HAP-1 (cell line): ENCODE measurements at places on chromosomes 1 and 21.

- DNase-seq = no peak
These were observed 5.9 kb downstream of the PEX14 start for GRCh38 chr1:10480614-10481013.

DNA sequence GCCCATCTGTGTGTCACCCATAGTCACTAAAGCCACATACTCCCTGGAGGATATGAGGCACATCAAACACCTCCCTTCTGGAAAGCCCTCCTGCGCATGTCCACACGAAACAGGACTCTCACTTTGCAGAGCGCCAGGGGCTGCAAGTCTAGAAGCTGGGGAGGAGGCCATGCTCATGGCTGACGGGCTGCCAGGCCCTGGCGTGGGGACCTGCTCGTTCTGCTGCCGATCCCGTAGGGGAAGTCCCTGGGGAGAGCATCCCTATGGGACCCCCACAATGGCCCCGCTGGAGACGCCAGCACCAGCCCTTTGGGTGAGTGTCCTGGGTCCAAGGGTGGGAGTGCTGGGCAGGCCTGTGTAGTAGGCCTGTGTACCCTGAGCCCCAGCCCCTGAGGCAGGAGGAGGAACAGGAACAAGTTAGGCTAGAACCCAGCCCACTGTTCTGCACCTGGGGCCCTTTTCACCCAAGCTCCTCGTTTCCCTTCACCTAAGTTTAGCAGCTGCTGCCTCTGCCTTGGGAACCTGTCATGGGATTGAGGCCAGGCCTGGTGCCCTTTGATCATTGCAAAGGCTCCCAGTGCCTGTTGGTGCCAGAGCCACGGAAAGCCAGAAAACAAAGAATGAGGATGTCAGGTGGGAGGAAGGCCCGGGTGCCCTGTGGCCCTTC is 9.9 kb downstream of the FAM3B start:
- no peak for DNase-seq

DNA sequence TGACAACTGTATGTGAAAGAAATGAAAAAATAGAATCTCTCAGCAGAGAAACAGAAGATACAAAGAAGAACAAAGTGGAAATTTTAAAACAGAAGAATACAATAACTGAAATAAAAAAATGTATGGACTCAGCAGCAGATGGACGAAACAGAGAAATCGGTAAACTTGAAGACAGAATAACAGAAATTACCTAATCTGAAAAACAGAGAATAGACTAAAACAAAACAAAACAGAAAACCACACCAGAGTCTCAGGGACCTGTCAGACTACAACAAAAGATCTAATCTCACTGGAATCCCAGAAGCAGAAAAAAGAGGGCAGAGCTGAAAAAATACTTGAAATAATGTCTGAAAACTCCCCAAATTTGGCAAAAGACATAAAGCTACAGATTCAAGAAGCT is 83.0 kb downstream of the ZSWIM5 start:
- DNase-seq = no peak

- DNase-seq = no peak
These were observed 41.7 kb downstream of the SYT6 start for GRCh38 chr1:114111731-114112641.

DNA sequence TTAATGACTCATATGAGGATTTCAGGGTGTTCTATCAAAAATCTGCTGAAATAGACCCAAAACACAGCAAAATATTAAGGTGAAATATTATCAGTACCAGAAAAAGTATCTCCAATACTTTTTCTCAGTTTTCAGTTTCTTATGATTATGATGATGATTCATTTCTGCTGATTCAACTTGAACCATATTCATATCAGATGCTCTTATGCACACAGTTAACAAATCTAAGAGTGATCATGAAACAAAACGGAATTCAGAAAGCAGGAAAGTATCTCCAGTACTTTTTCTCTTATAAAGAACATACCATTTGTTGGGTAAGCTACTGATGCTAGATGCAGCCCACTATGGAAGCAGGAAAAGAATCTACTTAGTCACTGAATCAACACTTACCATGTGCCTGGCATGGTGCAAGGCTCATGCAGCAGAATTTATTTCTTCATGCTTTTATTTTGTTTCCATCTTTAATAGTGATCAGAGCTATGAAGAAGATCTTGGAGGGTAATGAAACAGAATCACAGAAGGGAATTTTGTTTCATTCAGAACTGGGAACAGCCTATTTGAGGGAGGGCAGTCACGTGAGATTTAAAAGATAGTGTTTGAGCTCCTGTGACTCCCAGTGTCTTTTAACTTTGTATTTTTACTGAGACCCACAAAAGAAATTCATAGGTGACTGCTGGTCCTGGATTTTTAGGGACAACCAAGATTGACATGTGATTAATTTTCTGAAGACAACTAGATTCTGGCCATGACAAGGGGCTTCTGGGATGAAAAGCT is 480.6 kb downstream of the SETD4 start:
- no peak for DNase-seq

DNA sequence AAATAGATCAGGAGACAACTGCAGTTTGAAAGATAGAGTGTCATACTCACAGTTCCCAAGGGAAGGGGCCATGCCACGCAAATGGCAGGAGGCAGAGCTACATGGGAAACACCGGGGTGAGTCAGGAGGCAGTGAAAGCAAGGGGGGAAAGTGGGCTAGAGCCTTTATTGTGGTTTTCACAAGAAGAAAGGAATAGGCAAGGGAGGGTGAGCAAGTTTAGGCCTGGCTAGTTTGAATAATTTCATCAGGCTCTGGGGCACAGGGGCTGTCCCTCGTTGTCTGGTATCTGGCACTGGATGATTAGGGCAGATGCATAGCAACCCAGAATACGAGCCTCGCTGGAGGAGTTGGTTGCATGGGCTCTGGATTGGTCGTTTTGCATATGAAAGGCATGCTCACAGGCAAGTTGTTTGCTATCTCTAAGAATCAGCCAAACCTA is 17.0 kb upstream of the ITLN2 start:
- DNase-seq = peak; percentile 87

GRCh38 chr1:193320270-193320669 is 133.9 kb upstream of the B3GALT2 start:
- no peak for DNase-seq

DNA sequence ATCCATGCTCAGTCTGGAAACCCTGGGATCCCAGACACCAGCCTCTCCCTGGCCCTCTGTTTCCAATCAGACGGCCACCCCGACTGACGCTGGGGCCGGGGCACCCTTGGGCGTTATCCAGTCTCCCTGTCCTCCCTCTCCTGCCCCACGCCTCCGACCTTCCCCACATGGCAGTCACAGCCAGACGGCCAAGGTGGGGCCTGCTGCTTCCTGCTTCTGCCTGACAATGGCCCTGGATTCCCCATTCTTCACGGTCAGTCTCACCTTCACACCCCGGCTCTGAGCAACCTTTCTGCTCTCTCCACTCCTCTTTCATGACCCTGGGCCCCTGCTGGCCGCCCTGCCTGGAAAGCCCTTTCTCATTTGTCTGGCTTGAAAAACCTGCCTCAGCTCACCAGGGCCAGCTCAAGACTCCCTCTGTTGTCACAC is 6.6 kb downstream of the GNG4 start:
- no peak for DNase-seq

GRCh38 chr1:54275349-54275748 is 75.4 kb downstream of the MRPL37 start:
- DNase-seq = no peak

DNA sequence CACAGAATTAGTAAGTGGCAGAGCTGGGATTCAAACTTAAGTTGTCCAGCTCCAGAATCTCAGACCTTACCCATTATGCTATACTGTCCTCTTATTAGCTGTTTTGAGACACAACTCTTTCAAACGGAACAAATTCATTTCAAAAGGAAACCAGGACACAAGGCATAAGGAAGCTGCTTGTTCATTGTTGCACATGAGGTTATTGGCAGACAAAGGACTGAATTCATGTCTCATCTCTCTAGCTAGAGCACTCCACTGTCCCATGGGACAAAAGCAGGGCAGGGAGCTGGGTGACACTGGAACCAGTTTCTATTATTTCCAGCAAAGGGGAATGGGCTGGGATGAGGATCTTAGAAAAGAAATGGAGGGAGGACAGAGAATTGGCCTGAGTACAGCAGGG is 26.4 kb downstream of the CHI3L2 start:
- DNase-seq = no peak

DNA sequence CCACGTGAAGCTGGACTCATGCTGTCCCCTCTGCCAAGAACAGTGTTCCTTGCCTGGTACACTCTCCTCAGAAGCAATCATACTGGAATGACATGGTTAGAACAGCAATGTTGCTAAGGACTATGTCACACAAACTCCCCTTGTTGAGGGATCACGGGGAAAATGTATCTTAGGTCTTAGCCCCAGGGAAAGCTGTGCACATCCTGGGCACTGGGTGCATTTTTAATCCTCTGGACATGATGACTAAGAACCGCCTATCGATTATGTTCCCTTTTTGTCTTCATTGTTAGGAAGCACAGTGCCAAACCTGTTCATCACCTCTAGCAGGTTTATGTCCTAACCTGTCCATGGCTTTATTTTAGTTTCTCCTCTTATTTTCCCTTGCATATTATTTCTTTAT is 115.1 kb downstream of the HIVEP3 start:
- no peak for DNase-seq

DNA sequence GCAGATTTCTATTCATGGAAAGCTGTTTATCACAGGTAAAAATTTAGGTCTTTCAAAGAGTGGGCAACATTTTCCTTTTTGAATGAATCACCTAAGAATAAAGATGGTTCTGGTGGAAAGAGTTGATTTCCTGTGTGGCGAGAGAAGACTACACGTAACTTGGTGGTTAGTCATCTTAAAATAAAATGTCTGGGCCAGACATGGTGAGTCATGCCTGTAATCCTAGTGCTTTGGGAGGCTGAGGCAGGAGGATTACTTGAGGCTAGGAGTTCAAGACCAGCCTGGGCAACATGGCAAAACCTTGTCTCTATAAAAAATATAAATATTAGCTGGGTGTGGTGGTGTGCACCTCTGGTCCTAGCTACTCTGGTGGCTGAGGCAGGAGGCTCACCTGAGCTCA is 65.7 kb downstream of the DISP1 start:
- DNase-seq = no peak

DNA sequence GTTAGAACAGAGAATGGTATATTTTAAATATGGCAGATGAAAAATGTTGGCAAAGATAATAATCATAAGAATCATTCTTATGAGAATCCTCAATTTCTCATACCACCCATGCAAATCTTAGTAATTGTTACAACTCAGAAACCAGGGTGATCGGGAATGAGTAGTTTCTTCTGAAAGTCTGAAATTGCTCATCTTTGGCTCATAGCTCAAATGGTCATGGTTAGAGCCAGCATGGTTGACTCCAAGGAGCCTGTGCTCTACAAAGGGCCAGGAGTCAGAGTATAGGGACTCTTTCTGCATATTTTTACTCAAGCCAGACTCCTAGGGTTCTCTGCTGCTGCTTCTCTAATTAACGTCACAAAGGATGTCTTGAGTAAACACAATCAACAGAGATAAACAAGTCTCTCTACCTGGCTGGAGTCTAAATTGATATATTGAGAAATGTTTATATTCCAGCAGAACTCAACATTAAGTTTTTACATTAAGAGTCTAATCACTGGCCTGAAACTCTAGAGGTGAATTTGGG is 1.9 kb upstream of the ETV3 start:
- no peak for DNase-seq

DNA sequence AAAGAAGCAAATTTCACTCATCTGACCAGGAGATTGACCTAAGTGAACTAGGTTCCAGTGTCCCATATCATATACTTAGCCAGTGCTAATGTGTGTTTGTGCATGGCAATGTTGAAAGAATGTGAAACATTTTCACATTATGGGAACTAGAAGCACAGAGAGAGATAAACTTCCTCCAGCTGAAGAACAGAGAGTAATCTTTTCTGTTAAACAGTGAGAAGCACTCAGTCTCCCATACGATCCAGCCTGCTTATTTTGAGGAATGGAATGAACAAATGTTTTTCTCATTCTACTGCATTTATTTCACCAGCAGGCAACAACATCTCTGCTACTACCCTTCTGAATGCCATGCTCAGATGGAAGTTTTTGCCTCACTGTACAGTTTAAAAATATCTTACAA is 170.5 kb downstream of the TTLL7 start:
- no peak for DNase-seq

GRCh38 chr21:29228306-29228705 is 70.4 kb upstream of the BACH1 start:
- no peak for DNase-seq

GRCh38 chr1:9338397-9339246 is 45.9 kb downstream of the SPSB1 start:
- DNase-seq = no peak

DNA sequence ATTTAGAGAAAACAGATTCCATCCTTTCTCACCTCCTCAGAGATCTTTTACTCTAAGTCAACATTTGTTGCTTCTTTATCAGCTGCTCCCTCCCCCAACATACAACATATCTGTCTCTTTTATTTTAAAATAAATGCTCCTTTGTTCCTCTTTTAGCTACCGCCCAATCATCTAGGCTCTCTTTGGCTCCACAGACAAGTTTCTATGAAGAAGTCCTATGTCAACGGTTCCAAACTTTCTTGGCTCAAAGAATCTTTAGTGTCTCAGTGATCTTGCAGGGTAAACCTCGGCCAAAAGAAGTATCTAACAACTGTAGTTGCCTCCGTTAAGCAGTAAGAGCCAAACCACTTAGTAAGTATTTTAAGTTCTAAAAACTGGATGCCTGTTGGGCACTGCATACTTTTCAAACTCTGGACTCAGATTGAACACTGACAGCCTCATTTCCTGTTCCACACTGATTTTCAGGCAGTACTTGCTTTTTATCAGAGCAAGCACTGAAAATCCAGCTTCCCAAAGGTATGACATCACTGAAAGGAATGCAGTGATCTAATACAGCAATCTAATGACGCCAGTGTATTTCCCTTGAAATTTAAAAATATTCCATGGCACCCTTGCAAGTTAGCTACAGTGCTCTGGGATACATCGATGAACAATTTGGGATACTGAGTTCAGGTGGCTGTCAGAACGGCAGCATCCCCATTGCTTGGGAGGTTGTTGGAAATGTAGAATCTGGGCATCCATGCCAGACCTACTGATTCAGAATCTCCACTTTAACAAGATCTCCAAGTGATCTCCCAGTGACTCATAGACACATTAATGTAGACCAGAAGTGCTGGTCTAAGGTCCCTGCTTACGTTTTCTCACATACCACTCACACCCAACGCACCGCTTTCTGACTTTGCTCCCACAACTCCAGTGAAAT is 26.8 kb downstream of the EGLN1 start:
- no peak for DNase-seq

DNA sequence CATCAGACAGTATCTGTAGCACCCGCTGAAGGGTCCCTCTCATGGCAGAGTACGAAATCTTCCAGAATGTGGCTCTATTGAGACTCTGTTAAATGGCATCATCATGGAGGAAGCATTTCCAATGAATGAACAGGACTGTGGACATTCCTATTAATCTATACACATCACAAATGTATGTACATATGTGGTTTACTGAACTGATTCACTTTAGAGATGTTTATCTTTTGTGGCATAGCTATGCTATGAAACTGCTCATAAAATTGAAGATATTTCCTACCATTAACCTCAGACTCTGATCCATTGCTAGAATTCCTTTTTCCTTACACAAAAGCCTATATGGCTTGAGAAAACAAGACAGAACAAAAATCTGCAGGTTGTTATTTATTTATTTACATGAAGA is 259.6 kb upstream of the RRP15 start:
- no peak for DNase-seq

GRCh38 chr1:52629325-52629643 is 3.7 kb upstream of the SHISAL2A start:
- no peak for DNase-seq
